ENCODE measurements at places on chromosomes 16 and 17. TPM values are rescaled to one million over a fixed set of nuclear protein-coding genes. Genes with fewer than 3 reads are reported as not detected.

Gene EPX
- total RNA-seq, result not detected

Gene SMPD3
- 0.18 TPM for total RNA-seq

Gene TM4SF5
- not detected for total RNA-seq

Gene CES5A
- total RNA-seq, result not detected

Gene C1QL1
- total RNA-seq, result 68.2 TPM

Gene NLRC3
- not detected for total RNA-seq

Gene BAIAP3
- 2.0 TPM for total RNA-seq

Gene KRT36
- not detected for total RNA-seq

Gene SSTR5
- total RNA-seq, result not detected

Gene ITGAX
- total RNA-seq, result 0.03 TPM

Gene SLFN12
- total RNA-seq, result 12.3 TPM

Gene OR1A2
- total RNA-seq, result not detected

Gene NDUFAF8
- 156 TPM for total RNA-seq

Gene KRT12
- not detected for total RNA-seq

DNA sequence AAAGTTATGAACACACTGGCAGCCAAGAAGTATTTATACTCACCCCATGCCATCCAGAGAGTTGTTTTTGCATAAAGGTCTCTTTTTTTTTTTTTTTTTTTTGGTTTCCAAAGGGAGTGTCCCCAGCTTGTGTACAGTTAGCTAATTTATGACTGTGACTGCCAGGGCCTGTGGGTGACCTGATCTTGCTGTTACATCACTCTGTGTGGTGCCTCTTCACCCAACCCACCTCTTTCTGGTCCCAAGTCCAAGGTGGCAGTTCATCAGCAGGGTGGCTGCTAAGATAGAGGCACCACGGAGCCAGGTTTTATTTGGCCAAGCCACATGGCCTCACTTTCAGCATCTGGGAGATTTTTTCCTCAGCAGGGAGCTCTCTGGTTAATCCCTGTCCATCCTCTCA is at the start of gene NOS2:
Gene NOS2, minus strand, starts transcription at position 8 of the 400 bp plus-strand sequence. CDS start 1,720 bp downstream, outside the sequence.
- DNase-seq, result no peak

DNA sequence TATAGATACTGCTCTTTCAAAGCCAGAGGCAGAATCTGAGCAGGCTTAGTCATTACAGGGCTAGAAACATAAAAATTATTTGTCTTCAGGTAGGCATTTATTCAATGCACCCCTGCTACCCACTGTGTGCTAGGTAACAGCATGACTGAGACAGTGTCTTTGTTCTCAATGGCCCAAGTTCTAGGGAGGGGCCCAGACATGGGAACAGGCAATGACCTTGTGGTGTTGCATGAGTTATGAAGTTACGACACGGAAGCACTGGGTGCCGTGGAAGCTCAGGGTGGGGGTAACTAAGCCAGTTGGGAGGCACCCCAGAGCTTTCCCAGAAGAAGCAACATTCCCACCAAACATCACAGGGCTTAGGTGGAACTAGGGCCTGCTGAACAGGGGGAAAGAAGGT is 87.0 kb downstream of the CPPED1 start:
- no peak for DNase-seq

- no peak for DNase-seq
Measured at GRCh38 chr17:49819138-49819537, 28.7 kb downstream of the TAC4 start.

GRCh38 chr17:53150101-53150698 is 672.5 kb upstream of the KIF2B start:
- peak; percentile 51 for DNase-seq

- no peak for DNase-seq
Measured at GRCh38 chr17:67499685-67500084, 122.6 kb downstream of the PITPNC1 start.

- DNase-seq, result no peak
Measured at GRCh38 chr16:26175944-26176343, 484.2 kb downstream of the HS3ST4 start.

DNA sequence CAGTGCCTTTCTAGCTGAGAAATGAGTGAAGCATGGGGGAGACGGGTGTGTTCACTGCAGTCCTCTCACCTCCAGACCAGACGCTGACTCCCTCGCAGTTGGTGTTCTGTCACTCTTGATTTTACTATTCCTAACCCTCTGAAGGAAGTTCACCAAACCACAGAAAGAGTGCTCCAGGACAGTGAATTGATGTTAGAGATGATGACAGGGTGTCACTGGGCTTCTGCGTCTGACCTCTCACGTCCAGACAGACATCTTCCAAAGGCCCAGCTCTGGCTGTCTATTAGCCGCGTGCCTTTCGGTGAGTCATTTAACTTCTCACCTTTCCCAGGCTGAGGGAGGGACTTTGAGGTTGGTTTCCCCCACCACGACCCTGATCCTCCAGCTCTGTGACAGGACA is 8.2 kb downstream of the CRAMP1 start:
- no peak for DNase-seq

GRCh38 chr17:45096141-45096540 is 35.0 kb downstream of the NMT1 start:
- peak; percentile 32 for DNase-seq

DNA sequence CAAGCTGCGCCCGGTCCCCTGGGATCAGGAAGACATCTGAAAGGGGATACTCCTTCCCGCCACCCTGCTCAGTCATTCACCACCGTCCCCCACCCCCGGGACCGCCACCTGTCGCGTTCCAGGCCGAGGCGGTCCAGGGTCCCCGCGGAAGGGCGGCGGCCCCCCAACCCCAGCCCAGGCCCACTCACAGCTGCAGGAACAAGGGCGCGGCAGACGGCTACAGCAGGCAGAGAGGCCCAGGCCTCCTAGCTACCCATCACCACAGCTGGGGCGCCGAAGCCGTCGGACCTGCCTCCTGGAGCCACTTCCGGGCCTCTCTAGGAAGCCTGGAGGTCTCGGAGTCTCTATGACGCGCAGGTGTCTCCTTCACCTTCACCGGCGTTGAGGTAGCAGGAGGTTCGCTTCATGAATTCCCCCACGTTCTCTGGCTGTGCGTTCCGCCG is at the start of gene SDR42E1:
Gene SDR42E1, minus strand, starts transcription at position 272 of the 443 bp plus-strand sequence. CDS start 10,612 bp downstream, outside the sequence.
- no peak for DNase-seq

- peak; percentile 35 for DNase-seq
Measured at GRCh38 chr16:58628845-58629732, 537 bp downstream of the CNOT1 start.

DNA sequence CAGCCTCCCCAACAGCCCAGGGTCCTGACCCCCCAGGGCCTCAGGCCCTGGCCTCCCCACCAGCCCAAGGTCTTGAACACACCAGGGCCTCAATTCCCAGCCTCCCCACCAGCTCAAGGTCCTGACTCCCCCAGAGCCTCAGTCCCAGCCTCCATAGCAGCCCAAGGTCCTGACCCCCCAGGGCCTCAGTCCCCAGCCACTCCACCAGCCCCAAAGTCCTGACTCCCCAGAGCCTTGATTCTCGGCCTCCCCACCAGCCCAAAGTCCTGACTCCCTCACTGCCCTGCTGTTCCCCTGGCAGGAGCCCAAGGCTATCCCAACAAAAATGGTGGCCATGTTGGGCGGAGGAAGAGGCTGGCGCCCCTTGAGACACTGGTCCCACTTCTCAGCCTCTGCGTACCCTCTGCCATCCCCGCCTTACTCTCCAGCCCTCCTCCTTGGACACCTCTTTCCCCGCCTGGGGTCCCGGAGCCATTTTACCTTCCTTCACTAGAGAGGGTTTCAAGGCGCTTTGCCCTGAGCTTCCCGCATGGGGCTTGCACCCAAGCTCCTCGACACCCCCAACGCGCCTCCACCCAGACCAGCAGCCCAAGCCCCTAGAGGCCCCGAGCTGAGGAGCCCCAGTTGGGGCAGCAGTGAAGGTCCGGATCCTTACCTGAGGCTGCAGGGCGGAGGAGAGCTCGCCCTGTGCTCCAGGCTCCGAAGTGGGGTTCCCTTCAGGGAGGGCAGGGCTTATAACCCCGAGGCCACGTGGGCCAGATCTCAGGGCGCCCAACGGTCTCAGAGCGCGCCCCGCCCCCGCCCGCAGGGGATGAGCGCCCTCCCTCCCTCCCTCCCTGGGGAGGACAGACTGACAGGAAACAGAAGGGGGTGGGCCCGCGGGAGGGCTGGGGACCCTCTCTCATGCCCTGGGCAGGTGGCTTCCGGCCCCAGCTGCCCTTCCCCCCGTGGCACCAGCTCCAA is 3.5 kb upstream of the TSPOAP1 start:
- no peak for DNase-seq

DNA sequence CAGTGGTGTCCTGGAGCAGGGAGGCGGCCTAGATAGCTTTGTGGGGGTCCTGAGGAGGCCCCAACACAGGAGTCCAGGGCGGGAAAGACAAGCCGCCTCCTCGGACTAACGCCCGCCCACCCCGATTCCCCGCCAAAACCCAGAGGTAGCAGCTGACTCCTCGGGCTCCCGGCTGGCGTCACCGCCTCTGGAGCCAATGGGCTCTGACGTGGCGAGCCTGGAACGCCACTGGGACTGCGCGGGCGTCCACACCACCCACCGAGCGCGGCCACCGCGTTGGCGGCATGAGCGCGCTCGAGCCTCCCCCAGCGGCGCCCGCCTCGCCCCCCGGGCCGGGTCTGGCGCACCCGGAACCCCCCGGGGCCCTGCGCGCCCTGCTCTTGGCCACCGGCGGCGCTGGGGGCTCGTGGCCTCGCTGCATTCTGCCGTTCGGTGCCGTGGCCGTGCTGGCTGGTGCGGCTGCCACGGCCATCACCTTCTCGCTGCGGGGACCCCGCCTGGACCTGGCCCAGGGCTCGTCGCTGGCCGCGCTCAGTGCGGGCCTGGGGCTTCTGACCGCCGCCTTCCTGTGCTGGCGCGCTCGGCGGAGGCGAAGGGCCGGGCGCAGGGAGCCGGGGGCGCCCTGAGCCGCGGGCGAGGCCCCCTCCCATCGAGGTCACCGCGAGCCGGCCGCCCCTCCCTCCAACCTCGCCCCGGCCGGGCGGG is 3.4 kb upstream of the NTN3 start:
- DNase-seq, result peak; percentile 64

- no peak for DNase-seq
Measured at GRCh38 chr17:18856570-18856915, 1.4 kb upstream of the PRPSAP2 start.

DNA sequence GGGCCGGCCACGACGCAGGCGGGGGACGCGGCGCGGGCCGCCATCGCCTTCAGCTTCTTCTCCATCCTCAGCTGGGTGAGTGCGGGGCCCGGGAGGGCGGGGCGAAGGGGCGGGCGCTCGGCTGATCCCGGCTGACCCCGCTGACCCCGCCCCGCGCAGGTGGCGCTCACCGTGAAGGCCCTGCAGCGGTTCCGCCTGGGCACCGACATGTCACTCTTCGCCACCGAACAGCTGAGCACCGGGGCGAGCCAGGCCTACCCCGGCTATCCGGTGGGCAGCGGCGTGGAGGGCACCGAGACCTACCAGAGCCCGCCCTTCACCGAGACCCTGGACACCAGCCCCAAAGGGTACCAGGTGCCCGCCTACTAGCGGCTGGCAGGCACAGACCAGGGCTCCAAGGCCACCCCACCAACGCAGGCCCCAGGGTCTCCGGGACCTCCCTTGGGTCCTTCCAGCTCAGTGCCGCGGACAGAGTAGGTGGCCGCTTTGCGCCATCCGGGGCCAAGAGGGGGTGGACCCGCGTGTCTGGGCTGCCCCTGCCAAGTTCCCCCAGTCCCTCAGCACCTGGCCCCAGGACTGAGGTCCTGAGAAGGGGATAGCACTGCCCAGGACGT is 3.0 kb downstream of the SYNGR3 start:
- DNase-seq, result no peak

- no peak for DNase-seq
Measured at GRCh38 chr16:47600376-47600775, 139.2 kb downstream of the PHKB start.

DNA sequence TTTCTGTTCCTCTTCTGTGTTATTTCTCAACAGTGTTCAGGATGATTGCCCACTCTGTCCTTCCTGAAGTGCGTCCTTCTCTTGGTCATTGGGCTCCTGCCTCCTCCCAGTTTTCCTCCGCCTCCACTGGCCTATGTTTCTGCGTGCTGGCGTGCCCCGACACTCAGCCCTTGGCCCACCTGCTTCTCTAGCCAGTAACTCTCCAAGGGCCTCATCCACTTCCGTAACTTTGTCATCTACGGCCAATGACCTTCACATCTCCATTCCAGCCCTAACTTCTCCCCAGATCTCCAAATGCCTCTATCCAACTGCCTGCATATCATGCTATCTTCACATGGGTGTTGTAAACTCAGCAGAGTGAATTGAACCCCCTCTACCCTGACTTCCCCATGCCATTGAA is 39.6 kb upstream of the RPL38 start:
- DNase-seq, result no peak

DNA sequence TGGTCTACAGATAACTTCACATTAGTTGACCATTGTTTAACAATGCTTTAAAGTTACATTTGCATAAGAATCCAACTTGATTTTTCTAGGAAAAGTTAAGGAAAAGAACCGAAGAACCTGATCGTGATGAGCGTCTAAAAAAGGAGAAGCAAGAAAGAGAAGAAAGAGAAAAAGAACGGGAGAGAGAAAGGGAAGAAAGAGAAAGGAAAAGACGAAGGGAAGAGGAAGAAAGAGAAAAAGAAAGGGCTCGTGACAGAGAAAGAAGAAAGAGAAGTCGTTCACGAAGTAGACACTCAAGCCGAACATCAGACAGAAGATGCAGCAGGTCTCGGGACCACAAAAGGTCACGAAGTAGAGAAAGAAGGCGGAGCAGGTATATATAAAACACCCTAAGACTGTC is 21.7 kb downstream of the ANKRD40CL start:
- no peak for DNase-seq
